Astrocyte (in vitro differentiated cells and primary cell): ENCODE measurements at places on chromosomes 5 and 9.

GRCh38 chr9:27125030-27125429, 16.0 kb downstream of the TEK start:
- no peak overlapping the region for H3K4me3 ChIP-seq
- H3K36me3 ChIP-seq: no peaks in the 10 kb centered on the region
- H3K27ac ChIP-seq: peak overlapping the region; percentile 73
- peak; percentile 99 for DNase-seq
- H3K27me3 ChIP-seq: no peaks in the 10 kb centered on the region
- peaks cover 25% of the 10 kb centered on the region for H3K4me1 ChIP-seq

GRCh38 chr9:15182101-15182551, 124.9 kb downstream of the TTC39B start:
- H3K4me3 ChIP-seq: no peak overlapping the region
- peaks cover 2% of the 10 kb centered on the region for H3K36me3 ChIP-seq
- no peaks in the 10 kb centered on the region for H3K27me3 ChIP-seq
- DNase-seq: no peak

DNA sequence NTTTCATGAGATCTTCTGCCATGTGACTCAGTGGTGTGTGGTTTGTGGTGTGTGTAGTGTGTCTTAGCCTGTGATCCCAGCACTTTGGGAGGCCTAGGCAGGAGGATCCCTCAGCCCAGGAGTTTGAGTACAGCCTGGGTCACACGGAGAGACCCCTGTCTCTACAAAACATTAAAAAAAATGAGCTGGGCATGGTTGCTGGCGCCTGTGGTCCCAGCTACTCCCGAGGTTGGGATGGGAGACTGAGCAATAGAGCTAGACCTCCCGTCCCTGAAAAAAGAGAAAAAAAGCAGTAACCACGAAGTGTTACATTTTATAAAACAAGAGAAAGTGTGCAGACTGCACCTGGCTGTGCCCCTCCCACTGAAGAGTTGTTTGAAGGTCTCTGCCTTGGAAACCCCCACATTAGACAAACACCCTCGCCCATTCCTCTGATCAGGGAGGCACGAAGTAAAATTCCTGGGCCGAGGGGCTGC, 21.2 kb upstream of the RNU6ATAC start:
- H3K27me3 ChIP-seq: peaks cover 10% of the 10 kb centered on the region
- H3K4me3 ChIP-seq: no peak overlapping the region
- no peak overlapping the region for H3K27ac ChIP-seq
- peaks cover 15% of the 10 kb centered on the region for H3K4me1 ChIP-seq
- H3K36me3 ChIP-seq: no peaks in the 10 kb centered on the region

GRCh38 chr9:134258332-134258731, 67.9 kb upstream of the RXRA start:
- H3K27me3 ChIP-seq: no peaks in the 10 kb centered on the region
- H3K4me1 ChIP-seq: no peaks in the 10 kb centered on the region
- no peak overlapping the region for H3K27ac ChIP-seq
- no peaks in the 10 kb centered on the region for H3K36me3 ChIP-seq

DNA sequence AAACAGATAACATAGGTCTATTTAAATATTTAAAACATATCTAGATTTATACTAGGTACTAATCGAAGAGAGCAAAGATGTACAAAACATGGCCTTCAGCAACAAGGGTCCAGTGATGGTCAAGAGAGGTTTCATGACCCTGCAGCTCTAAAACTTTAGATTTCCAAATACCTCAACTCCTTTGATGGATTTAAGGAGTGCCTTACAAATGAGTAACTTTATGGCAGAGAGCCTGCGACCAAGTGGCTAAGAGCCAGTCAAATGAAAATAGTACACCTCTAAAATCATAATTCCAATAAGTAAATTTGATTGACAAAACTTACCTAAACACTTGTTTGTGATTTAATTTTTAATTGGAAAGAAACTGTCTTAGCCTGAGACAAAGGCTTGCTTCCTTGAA, 4.7 kb upstream of the SH3RF2 start:
- H3K36me3 ChIP-seq: no peaks in the 10 kb centered on the region
- no peaks in the 10 kb centered on the region for H3K27me3 ChIP-seq
- H3K27ac ChIP-seq: no peak overlapping the region

- H3K4me3 ChIP-seq: no peak overlapping the region
- no peaks in the 10 kb centered on the region for H3K36me3 ChIP-seq
- no peaks in the 10 kb centered on the region for H3K27me3 ChIP-seq
Observed at GRCh38 chr5:66992547-66992946, 204.1 kb downstream of the CD180 start.

GRCh38 chr9:17807613-17808282, 228.9 kb downstream of the SH3GL2 start:
- no peaks in the 10 kb centered on the region for H3K36me3 ChIP-seq
- H3K27ac ChIP-seq: no peak overlapping the region
- DNase-seq: no peak
- H3K4me3 ChIP-seq: no peak overlapping the region

- DNase-seq: no peak
- no peaks in the 10 kb centered on the region for H3K4me1 ChIP-seq
- no peaks in the 10 kb centered on the region for H3K27me3 ChIP-seq
- no peak overlapping the region for H3K4me3 ChIP-seq
- no peak overlapping the region for H3K27ac ChIP-seq
Observed at GRCh38 chr5:1973391-1974013, 90.8 kb upstream of the IRX4 start.

DNA sequence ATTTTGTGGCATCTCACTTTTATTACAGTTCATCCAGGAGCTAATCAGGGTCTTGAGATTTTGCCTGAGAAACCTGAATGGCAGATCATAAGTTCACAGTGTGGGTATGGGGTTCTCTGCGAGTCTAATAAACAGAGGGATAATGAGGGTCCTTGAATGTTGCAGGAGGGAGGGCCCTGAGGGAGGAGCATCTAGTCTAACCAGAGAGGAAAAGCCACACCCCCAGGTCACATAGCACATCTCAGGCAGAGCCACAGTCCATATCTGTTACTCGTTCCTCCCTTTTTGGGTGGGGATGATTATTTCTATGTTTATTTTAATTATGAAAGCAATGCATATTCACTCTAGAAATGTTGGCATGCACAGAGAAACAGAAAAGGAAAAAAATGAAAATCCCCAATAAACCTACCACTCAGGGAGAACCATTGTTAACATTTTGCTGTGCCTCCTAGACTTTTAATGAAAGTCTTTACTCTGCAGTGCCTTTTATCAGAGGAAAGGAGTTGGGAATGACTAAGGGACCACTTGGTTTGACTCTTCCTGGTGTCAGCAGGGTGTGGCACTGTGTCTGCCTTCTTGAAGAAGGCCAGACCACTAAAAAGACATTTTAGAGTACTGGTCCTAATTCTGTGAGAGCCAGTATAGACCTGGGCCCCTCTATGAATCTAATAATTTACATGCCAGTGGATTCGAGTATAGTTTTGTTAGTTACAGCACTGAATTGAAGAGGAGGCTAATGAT, 2.8 kb downstream of the GALNT12 start:
- no peak overlapping the region for H3K4me3 ChIP-seq
- DNase-seq: no peak
- peaks cover 16% of the 10 kb centered on the region for H3K4me1 ChIP-seq
- peaks cover 8% of the 10 kb centered on the region for H3K27me3 ChIP-seq
- no peaks in the 10 kb centered on the region for H3K36me3 ChIP-seq
- no peak overlapping the region for H3K27ac ChIP-seq

DNA sequence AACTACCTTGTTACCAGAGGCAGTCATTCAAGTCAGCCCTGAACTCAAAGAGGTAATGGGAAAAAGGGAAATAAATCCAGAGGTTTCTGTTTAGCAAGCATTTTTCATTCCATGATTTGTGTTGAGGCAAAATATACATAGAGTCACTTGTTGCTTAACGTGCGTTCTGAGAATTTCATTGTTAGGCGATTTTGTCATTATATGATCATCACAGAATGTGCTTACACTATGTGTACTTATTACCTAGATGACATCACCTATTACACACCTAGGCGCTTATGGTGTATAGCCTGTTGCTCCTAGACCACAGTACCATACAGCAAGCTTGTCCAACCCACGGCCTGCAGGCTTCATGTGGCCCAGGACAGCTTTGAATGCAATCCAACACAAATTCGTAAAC, 36.2 kb downstream of the NUP214 start:
- no peak for DNase-seq
- H3K27ac ChIP-seq: no peak overlapping the region
- peaks cover 44% of the 10 kb centered on the region for H3K36me3 ChIP-seq
- no peak overlapping the region for H3K4me3 ChIP-seq
- H3K27me3 ChIP-seq: no peaks in the 10 kb centered on the region

DNA sequence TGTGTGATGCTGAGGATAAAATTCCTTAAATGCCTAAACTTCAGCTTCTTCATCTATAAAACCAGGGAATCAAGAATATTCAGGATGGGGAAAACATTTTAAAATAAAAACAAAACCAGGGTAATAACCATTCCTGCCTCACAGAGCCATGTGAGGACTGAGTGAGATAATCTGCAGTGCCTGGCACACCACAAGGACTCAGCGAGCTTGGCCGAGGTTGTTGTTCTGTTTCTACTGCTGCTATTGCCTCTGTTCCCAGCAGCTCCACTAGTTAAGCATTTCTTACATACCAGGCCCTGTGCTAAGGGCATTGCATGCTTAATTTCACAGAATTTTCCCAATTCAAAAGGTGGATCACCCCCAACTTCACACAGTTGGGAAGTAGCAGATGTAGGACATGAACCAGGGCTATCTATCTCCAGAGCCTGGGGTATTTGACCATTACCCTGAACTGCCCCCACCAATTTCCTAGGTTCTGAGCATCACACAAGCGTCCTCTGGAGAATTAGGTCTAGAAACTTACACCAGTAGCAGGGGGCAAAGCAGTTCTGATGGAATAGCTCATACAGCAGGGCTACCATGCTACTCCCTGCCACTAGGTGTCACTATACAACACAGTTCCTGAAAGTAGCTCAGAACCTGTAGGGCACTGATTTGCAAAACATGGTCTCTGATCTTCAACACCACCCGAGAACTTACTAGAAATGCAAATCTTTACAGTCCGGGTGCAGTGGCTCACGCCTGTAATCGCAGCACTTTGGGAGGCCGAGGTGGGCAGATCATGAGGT, 74.3 kb downstream of the LRSAM1 start:
- peaks cover 50% of the 10 kb centered on the region for H3K4me1 ChIP-seq
- H3K27me3 ChIP-seq: no peaks in the 10 kb centered on the region
- peak overlapping the region; percentile 74 for H3K27ac ChIP-seq
- DNase-seq: no peak
- H3K36me3 ChIP-seq: peaks cover 43% of the 10 kb centered on the region
- no peak overlapping the region for H3K4me3 ChIP-seq

- H3K27ac ChIP-seq: no peak overlapping the region
- no peaks in the 10 kb centered on the region for H3K4me1 ChIP-seq
- no peaks in the 10 kb centered on the region for H3K36me3 ChIP-seq
- H3K27me3 ChIP-seq: no peaks in the 10 kb centered on the region
- no peak overlapping the region for H3K4me3 ChIP-seq
Observed at GRCh38 chr5:24916863-24917262, 272.1 kb upstream of the CDH10 start.

DNA sequence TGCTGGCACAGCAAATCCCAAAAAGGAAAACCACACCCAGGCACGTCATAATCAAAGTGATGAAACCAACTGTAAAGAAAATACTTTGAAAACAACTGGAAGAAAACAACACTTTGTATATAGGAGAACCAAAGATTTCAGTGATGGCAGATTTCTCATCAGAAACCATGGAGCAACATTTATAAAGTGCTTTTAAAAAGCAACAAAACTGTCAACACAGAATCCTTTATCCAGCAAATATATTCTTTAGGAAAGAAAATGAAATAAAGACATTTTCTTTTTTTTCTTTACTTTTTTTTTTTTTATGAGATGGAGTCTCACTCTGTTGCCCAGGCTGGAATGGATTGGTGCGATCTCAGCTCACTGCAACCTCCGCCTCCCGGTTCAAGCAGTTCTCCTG, 5.3 kb upstream of the FAM151B start:
- H3K4me1 ChIP-seq: no peaks in the 10 kb centered on the region
- no peak overlapping the region for H3K4me3 ChIP-seq
- H3K27ac ChIP-seq: no peak overlapping the region
- H3K36me3 ChIP-seq: no peaks in the 10 kb centered on the region
- DNase-seq: no peak

- H3K27me3 ChIP-seq: peaks cover 4% of the 10 kb centered on the region
- H3K36me3 ChIP-seq: no peaks in the 10 kb centered on the region
- no peak for DNase-seq
- H3K4me3 ChIP-seq: no peak overlapping the region
- H3K27ac ChIP-seq: no peak overlapping the region
- no peaks in the 10 kb centered on the region for H3K4me1 ChIP-seq
Observed at GRCh38 chr5:73286896-73287295, 113.9 kb downstream of the TMEM174 start.

GRCh38 chr9:118449554-118449953, 745.4 kb downstream of the TLR4 start:
- no peak overlapping the region for H3K27ac ChIP-seq
- no peaks in the 10 kb centered on the region for H3K4me1 ChIP-seq
- H3K4me3 ChIP-seq: no peak overlapping the region
- no peaks in the 10 kb centered on the region for H3K36me3 ChIP-seq
- H3K27me3 ChIP-seq: no peaks in the 10 kb centered on the region

DNA sequence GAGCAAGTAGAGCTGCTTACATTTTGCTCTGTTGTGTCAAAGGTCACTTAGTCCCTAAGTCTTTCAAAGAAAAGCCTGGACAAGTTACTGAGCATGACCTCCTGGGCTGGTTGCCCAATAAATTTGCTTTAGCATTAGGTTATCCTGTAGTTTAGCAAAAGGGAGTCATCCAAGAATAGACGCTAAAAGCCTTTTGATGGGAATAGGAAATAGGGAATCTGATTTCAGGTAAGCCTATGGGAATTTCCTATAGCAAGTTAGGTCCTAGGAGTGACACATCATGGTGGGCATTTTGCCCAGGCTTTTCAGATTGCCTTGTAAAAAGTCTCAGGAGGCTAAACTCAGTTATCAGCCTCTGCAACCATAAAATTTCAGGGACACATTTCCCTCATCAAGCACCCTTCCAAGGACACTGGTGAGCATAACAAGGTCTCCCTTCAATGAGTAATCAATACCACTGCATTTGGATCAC, 67.6 kb upstream of the RANBP3L start:
- peak; percentile 55 for DNase-seq
- no peak overlapping the region for H3K4me3 ChIP-seq
- peaks cover 17% of the 10 kb centered on the region for H3K4me1 ChIP-seq
- no peak overlapping the region for H3K27ac ChIP-seq
- H3K36me3 ChIP-seq: no peaks in the 10 kb centered on the region

DNA sequence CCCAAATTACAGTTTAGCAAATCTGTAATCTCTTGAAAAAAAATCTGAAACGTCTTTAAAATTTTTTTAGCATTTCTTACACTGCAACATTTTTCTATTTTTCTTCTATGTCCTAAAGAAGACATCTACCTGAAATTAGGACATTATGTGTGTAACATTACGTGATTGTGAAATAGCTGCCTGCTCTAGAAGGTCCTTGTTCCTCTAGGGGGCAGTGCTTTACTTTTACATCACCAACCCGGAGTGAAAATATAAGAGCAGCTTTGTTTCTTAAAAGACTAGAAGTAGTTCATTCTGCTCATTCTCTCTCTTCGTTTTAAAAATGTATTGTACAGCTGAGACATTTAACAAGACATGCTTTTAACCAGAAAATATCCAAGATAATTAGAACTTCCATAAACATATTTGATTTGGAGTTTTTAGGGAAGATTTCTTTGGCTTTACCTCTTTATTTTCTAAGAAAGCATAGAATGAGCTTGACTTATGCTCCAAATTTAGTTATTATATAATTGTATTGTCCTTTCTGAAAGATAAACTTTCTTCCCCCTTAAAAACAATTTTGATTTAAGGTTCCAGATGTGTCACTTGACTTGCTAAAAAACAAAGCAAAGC, 48.1 kb upstream of the RIOK2 start:
- DNase-seq: peak; percentile 58
- H3K36me3 ChIP-seq: no peaks in the 10 kb centered on the region
- no peaks in the 10 kb centered on the region for H3K27me3 ChIP-seq
- no peaks in the 10 kb centered on the region for H3K4me1 ChIP-seq
- no peak overlapping the region for H3K27ac ChIP-seq
- H3K4me3 ChIP-seq: no peak overlapping the region
